AG10803 (cell line): ENCODE measurements at places on chromosomes 5 and 9.

DNA sequence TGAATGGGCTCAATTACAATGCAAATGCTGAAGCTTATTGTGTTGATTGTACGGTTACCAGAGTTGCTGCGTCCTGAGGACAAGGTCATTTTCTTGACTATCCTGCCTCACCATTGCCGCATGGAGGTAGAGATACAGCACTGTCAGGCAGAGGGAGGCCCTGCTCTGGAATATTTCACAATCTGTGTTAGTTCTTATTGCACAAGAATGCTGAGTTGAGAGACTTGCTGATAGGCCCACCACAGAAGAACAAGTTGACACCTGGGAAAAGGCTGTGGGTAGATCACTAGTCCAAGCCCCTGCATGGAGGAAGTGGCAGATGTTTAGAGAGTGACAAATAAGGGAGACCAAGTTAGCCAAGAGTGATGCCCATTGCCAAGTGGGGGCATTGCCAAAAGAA, 344.5 kb upstream of the ITGA1 start:
- DNase-seq, result no peak

GRCh38 chr5:158514319-158514985, 585.3 kb downstream of the EBF1 start:
- DNase-seq, result peak; percentile 77

DNA sequence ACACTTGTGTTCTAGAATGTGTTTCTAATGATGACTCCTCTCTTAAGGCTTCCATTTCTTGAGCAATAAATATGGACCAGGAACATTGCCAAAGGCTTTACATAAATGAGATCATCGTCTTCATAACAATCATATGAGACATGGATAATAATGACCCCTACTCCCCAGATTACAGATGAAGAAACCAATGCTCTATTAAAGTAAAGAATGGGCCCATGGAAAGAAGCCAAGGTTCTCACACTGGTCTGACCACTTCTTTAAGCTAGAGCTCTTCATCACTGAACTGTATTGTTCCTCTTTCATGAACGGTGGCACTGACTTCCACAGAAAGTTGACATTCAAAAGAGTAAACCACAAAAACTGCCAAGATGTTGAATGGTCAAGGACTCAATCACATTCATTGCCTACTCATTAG, 65.3 kb downstream of the MARCHF3 start:
- DNase-seq, result peak; percentile 93

- DNase-seq, result no peak
Measured at GRCh38 chr9:3256571-3257330, 269.1 kb downstream of the RFX3 start.

- no peak for DNase-seq
Measured at GRCh38 chr5:72465066-72465465, 42.1 kb downstream of the ZNF366 start.

GRCh38 chr9:36504156-36504555, 68.5 kb upstream of the MELK start:
- DNase-seq, result no peak

GRCh38 chr5:32854473-32854872, 143.4 kb downstream of the NPR3 start:
- DNase-seq, result no peak

- no peak for DNase-seq
Measured at GRCh38 chr5:64794053-64794770, 25.5 kb downstream of the CWC27 start.

DNA sequence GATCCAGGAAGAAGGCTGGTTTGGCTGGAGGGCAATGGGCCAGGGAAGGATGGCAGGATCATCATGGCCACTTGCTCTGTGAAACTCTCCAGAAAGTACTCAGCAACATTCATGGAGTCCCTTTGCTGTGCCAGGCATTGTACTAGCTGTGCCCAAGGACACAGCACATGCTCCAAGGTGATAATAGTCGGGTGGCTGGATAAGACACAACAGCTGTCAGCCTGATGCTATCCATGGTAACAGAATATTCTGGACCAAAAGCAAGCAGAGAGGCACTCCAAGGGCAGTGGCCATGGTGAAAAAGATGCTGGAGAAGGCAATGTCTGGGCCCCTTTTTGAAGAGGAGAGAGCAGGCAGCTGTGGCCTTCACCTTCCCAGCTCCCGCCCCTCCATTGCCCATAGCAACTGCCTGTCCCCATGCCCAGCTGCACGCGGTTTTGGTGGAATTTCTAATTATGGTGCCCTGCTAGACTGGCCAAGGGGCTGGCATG, 113.8 kb upstream of the CPEB4 start:
- DNase-seq, result no peak

GRCh38 chr9:72006501-72006900, 53.9 kb downstream of the C9orf57 start:
- peak; percentile 11 for DNase-seq

- peak; percentile 83 for DNase-seq
Measured at GRCh38 chr9:88388886-88389605, 802 bp downstream of the SPIN1 start.

GRCh38 chr9:130590305-130590704, 10.9 kb downstream of the FUBP3 start:
- no peak for DNase-seq

DNA sequence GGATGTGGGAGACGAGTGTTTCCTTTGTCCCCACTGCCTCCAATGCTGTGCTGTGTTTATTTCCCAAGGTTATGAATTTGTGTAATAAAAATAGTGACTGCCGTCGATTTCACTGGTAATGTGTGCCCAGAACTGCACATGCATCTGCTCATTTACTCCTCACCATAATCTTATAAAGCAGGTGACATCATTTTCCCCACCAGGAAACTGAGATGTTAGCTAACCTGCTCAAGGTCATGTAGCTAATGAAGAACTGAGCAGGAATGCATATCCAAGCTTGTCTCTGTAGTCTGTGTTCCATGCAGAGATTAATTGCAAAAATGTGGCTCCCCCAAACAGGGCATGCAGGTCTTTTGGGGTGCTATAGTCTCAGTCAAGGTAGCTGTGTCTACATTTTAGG, 224.4 kb downstream of the TENT4A start:
- no peak for DNase-seq
